Activated naive CD4-positive, alpha-beta T cell treated with anti-CD3 and anti-CD28 coated beads, Interleukin-2, amount 50 U/mL, for 72 hours (primary cell): ENCODE measurements at places on chromosomes 2 and 18.

DNA sequence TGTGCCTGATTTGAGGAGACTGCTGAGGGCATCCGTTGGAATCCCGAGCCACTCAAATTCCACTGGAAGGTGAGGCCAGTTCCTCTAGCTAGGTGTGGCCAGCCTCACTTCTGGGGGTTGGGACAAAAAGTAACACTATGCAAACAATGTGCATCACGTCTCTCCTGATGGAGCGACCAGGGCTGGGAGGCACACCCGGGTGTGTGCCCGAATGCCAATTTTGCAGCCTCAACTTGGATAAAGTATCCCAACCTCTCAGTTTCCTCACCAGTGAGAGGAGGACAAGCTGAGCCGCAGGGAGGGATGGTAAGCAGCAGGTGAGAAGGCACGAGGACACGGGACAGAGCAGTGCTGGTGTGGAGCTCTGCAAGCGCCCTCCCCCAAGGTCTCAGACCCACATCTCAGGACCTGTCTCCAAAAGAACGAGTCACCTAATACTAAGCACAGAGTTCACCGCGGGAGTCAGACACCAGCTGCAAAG, 218.3 kb downstream of the HAUS1 start:
- no peak for DNase-seq

GRCh38 chr2:147273628-147274027, 571.2 kb upstream of the ACVR2A start:
- DNase-seq: no peak

- DNase-seq: no peak
Observed at GRCh38 chr2:21276163-21276562, 152.4 kb downstream of the TDRD15 start.

- no peak for DNase-seq
Observed at GRCh38 chr2:4549666-4550210, 846.4 kb downstream of the DCDC2C start.

- DNase-seq: no peak
Observed at GRCh38 chr2:236968101-236968879, 117.4 kb upstream of the COPS8 start.
